ENCODE measurements at places on chromosomes 6 and 20.

DNA sequence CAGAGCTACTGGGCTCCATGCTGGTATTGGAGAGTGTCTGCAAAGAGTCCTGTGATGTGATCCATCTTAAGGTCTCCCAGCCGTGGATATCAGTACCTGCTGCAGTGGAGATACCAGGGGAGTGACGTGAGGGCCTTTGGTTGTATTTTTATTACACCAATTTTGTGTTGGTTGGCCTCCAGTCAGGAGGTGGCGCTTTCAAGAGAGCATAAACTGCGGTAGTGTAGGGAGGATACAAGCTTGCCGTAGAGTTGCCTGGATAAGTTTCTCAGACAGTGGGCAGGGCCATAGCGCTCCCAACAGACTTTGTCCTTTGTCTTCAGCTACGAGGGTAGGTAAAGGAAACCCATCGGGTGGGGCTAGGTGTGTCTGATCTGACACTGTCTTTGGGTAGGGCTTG lies 113.0 kb upstream of the CEP162 start:
- no peak for DNase-seq

- DNase-seq = no peak
Measured at GRCh38 chr6:38773338-38773737, 58.2 kb downstream of the DNAH8 start.

GRCh38 chr6:1597121-1597744 lies 12.5 kb upstream of the FOXC1 start:
- DNase-seq = no peak

DNA sequence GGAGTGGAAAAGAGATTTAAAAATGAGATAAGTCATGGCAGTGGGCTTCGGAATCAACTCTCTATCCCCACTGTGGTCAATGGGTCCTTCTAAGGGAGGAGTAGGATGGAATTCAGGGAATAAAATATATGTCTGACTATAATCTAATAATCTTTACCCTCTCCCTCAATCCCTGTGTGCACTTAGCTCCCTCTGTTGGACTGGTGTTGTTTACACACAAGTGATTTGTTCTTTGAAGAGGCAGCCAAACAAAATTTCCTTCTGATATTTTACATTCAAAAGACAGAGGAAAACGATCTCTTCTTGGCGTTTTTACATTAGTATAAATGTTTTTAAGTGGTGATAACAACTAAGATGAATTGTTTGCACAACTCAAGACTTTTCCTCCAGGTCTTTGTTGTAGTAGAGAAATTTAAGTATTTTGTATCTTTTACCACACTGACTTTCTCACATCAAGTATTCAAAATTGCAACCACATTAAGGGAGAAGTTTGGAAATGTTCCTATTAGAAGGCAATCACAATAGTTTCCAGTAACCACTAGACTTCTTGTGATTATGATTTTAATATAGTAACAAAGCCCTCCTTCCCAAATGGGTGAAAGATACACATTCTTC lies 317.8 kb downstream of the CENPW start:
- DNase-seq = no peak

DNA sequence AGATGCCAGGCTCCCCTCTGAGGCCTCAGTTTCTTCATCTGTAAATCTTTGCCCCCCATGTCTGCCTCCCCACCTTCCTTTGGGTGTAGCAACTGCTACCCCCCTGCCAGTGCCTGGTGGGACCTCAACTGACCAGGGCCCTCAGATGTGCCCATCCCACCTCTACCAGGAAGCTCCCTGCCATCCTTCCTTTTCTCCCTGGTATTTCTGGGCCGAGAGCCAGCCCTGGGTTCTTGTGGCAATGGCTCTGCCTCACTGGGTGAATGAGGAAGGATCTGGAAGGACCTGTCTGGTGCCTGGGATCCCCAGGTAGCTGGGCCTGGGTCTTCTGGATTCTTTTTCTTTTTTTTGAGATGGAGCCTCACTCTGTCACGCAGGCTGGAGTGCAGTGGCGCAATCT lies 141.1 kb upstream of the RNF24 start:
- no peak for DNase-seq

- DNase-seq = no peak
Measured at GRCh38 chr6:125300992-125301434, 754 bp downstream of the HDDC2 start.

DNA sequence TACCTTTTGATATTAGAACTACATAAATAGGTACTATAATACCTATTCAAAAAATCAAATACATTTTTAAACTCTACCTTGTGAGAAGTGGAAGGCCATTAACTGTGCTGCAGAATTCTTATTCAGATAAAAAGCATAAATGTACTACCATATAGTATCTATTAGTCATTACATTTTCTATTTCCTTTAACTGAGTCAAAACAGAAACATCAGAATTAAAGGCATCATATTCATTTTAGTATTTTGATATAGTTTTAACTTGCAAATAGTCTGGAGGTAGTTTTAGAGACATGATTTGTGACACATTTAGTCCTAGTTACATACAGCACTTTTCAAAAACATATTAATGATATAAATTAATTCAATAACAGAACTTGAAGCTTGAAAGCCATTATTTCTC lies 39.9 kb upstream of the TAB2 start:
- no peak for DNase-seq

DNA sequence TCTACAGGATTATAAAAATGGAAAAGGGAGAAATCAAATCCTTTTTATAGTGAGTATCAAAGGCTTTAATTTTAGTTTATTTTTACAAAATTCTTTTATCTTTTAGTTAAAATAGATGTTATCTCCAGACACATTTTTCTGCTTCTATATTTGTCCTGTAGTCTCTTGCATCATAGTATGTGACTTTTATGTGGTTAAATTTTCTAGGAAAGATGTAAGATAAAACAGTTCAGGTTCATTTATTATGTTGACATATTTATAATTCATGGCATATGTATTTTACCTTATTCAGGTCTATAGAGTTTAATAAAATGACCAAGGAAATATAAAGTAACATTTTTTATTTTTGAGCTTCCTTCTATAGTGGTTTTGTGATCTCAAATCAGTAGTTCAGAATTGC lies 52.7 kb upstream of the PRL start:
- no peak for DNase-seq

DNA sequence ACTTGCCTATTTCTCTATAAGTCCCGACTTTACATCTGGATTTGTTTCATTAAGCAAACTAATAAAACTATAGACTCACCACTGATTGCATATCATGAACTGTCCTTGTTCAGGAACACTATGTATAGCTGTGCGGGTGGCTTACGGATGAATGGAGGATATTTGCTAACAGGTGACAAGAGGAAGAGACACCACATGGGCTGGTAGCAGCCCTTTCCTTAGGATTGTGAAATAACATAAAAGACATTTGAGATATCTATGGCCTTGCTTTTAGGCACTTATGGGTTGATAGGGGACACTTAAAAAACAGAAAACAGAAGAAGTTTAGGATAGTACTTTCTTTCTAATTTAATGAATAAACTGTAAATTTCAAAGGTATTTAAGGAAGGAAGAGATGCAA lies 5.0 kb upstream of the CAP2 start:
- no peak for DNase-seq

DNA sequence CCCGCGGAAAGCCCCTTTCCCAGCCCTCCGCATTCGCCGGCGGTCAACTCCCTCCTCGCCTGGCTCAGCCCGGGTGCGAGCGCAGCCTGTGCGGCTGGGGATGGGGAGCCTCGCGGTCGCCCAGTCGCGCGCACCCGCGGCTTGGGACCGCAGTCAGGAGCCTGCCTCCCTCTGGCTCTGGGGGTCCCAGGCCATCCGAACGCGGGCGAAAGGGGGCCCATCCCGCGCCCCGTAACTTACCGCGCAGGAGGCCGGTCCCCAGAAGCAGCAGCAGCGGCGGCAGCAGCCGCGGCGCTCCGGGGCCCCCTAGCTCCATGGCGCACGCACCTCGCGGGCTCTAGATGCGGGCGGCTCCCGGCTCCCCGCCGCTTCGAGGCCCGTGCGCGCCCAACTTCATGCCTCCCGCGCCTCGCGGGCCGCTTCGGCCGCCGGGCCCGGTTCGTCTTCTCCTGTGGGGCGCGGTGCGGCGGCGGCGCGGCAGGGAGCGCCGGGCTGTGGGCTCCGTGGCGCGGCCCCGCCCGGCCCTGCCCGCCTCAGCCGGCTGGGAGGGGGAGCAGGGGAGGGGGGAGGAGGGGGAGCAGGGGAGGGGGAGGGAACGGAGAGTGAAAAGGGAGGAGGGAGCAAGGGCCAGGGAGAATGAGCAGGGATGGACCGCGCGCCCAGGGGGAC lies at the start of gene CHRNA4:
Gene CHRNA4 (minus strand): TSS at position 500 of the 669 bp plus-strand sequence. CDS start 184 bp downstream, at position 316.
- DNase-seq = no peak

- no peak for DNase-seq
Measured at GRCh38 chr6:66897576-66897975, 1190.5 kb upstream of the EYS start.

DNA sequence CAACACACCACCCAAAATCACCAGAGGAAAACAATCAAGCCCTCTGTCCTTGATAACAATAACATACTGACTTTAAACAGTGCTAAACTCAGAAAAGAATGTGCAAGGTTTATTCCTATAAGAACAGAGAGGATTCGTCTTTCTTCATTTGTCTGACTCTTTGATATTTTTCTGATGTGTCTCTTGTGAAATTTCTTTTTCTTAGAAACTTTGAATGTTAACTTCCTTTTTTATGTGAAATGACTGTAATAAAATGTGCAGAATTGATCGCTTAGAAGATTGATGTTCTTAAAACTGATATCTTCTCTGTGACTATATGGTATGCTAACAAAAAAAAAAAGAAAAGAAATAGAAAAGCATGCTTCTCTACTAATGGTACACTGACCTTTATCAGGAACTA lies 947.4 kb upstream of the CITED2 start:
- no peak for DNase-seq

GRCh38 chr6:163808231-163808630 lies 393.7 kb downstream of the QKI start:
- no peak for DNase-seq

DNA sequence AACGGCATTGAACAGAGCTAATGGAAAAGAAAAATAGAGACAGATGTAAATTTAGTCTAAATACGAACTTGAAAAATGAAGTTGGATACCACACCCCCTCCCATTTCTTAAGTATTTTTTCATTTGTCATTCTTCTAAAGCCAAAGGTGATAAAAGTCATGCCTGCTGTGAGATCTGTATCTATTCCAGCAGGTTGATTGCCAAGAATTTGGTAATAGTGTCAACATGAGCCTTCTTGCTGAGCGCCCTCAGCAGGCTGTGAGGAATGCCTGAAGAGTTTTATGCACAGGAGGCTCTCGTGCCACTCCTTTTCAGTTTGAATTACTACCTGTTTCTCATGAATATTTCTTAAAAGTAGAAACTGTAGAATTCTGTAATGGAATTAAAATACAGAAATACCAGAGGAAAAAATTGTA lies 165.4 kb downstream of the QKI start:
- DNase-seq = no peak

DNA sequence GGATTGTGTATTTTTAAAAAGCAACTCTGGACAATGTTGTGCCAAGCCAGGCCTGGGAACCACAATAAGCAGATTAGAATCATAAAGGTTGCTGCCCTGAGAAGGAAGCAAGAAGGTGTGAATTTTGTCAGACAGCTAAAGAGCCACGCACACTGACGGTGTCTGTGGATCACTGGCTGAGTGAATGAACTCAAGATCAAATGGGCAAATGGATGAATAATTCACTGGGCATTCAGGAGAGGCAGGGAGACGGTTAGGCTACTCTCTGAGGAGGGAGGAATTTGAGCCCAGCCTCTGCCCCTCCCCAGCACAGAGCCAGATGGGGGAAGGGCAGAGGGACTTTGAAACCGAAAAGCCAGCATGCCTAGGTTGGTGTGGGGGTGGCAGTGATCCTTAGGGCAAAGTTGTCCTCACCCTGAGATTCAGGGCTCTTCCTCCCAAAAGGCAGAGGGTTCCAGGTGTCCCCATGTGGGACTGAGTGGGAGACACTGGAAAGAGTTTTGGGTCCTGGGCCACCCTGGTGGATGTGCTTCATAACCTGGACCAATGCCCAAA lies 19.5 kb upstream of the SLC22A7 start:
- DNase-seq = no peak

- no peak for DNase-seq
Measured at GRCh38 chr6:9186148-9186547, 750.8 kb upstream of the SLC35B3 start.

GRCh38 chr6:124008988-124009765 lies 205.5 kb downstream of the NKAIN2 start:
- DNase-seq = no peak

GRCh38 chr6:113936093-113936934 lies 34.6 kb downstream of the HDAC2 start:
- no peak for DNase-seq

DNA sequence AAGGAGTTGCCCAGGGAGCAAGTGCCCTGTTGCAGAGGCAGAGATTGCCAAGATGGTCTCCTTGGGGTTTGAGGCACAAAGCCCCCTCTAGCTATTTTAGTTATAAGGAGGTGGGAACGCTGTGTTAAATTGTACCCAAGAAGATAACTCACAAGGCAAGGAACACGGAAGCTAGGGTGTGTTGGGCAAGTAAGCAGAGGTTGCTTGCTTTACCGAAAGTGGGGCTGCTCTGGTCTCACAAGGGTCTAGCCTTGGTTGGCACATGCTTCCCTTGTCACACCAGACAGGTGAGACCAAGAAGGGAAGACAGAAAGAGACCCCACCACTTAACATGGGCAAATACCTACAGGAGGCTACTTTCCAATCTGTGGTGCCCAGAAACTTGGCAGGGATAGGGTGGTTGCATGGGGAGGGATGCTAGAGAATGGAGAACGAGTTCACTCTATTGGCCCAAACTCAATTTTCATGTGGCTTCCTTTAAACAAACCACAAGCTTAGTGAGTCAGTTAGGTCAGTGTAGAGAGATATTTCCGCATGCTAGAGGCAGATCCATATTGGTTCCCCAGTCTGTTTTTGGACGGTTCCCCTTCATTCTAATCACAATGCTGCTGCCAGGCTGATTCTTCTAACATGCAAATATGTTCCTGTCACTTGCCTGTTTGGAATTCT lies 42.4 kb downstream of the PLAGL1 start:
- DNase-seq = no peak

GRCh38 chr20:37451616-37452015 lies 69.4 kb upstream of the NNAT start:
- no peak for DNase-seq

GRCh38 chr6:53686355-53686940 lies 20.9 kb upstream of the KLHL31 start:
- no peak for DNase-seq

- DNase-seq = no peak
Measured at GRCh38 chr20:39941245-39941644, 747.8 kb downstream of the MAFB start.

Measured in NCI-H510A (cell line).